OCI-LY7 (cell line): ENCODE measurements at places on chromosomes 16 and 17.

DNA sequence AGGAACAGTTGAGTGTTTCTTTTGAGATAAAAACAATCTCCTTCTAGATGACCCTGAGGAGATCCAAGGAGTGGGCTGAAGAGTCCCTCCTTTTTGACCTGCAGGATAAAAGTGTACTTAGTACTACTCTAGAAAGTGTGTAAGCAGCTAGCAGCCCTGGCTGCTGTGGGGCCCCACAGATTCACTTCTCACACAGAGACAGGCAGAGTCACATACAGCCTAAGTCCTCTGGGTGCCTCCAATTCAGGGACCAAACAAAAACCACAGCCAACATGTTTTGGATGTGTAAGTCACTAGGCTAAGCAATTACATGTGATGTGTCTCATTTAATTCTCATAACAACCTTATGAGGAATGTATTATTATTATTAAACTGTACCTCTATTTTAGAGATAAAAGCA is 97.1 kb downstream of the TMEM100 start:
- DNase-seq = no peak

DNA sequence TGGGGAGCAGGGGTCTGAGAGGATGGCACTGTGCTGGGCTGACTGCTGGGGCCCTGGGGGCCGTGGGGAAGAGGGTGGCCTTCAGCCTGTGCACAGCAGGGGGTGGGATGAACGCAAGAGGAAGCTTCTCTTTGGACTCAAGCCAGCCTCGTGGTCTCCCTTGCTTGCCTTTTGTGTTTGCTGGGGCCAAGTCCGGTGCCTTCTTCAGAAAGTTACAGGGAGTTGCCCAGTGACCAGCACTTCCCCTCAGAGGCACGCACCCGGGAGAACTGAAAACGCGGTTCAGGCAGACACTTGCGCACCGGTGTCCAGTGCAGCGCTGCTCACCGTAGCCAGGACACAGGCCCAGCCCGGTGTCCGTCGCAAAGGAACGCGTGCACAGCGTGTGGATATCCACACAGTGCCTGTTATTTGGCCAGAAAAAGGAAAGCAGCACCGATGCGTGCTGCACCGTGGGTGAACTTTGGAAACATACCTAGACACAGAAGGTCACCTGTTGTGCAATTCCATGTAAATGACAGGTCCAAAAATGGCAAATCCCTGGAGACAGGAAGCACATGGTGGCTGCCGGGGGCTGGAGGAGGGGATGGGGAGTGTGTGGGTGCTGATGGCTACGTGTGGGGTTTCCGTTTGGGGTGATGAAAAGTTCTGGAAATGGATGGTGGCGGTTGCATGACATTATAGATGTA is 29.4 kb upstream of the NUDT16L1 start:
- DNase-seq = no peak

GRCh38 chr17:68301438-68301959 is 10.2 kb downstream of the ARSG start:
- no peak for DNase-seq

DNA sequence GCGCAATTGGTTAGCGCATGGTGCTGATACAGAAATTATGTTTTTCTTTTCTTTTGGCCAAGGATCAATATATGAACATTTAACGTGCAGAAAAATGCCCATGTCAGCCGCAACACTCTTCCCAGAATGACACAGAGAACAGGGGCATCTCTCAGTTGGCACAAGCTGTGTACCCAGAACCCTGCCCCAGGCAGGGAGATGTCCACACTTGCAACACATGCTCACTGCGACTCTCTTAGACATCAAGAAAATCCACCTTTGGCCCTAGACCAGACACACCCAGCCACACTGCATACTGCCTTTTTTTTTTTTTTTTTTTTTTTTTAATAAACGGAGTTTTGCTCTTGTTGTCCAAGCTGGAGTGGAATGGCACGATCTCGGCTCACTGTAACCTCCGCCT is 17.0 kb downstream of the PITPNA start:
- DNase-seq = no peak

DNA sequence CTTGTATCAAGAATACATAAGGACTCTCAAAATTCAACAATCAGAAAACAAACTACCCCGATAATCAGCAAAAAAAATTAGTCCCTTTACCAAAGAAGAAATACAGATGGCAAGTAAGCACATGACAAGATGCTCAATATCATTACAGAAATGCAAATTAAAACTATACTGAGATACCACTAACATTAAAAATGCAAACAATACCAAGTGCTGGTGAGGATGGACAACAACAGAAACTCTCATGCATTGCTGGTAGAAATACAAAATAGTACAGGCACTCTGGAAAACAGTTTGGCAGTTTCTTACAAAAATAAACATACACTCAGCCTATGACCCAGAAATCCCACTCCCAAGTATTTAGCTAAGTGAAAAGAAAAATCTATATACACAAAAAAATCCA is 7.5 kb downstream of the CEP112 start:
- no peak for DNase-seq

DNA sequence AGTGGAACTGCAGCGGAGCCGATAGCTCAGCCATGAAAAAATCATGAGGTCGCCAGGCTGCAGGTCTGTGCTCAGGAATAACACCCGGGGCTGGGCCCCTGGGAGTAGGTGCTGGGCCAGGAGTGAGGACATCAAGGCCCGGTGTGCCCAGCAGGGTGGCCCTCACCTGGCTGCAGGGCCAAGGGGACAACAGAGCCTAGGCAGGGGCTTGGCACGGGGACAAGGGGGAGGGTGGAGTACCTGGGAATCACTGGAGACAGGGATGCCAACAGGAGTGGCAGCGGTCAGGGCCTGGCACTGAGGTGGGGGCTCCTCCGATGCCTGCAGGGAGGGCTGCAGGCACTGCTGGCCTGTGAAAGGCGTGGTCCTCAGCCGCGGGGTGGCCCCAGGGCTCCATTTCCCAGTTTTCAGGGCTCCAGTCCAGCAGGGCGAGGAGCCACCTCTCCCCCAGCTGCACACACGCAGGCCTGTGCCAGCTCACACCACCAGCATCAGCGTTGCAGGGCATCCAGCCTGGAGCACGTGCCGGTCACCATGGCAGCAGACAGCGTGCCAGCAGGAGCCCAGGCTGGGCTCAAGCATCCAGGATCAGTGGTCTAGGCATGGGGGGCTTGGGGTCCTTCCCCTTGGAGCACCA is 4.7 kb upstream of the FSCN2 start:
- no peak for DNase-seq

- no peak for DNase-seq
These were observed 106.7 kb upstream of the SDK2 start for GRCh38 chr17:73750975-73751374.

GRCh38 chr17:66985338-66986237 is 21.1 kb downstream of the CACNG4 start:
- DNase-seq = no peak
